ENCODE measurements at places on chromosomes 7 and 10. TPM values are rescaled to one million over a fixed set of nuclear protein-coding genes. Genes with fewer than 3 reads are reported as not detected.

DNA sequence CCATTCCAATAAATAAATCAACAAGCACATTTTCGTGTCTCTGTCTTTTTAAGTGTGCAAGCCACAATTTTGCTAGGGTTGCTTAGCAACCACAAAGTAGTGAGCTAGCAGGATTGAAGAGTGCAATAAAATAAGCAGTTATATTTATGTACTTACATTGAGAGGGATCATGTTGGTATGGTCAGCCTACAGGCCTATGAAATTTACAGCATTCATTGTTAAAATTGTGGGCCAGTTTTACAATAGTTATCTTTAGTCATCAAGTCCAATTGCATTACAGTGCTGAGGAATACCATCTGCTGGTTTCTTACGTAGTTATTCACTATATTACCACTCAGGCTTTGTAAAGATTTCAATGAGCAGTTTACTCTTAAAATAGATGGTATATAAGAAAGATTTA, 192.5 kb upstream of the POT1 start:
- H3K4me3 ChIP-seq, result no peak overlapping the region
- no peak overlapping the region for H3K27ac ChIP-seq
- H3K4me1 ChIP-seq, result no peaks in the 10 kb centered on the region
- DNase-seq, result peak; percentile 4
- no peaks in the 10 kb centered on the region for H3K36me3 ChIP-seq

- peaks cover 9% of the 10 kb centered on the region for H3K4me1 ChIP-seq
- no peaks in the 10 kb centered on the region for H3K27me3 ChIP-seq
- no peak for DNase-seq
- peaks cover 2% of the 10 kb centered on the region for H3K36me3 ChIP-seq
- no peak overlapping the region for H3K27ac ChIP-seq
Measured at GRCh38 chr10:86899132-86899531, 58.3 kb downstream of the MMRN2 start.

- H3K4me3 ChIP-seq, result no peak overlapping the region
- H3K36me3 ChIP-seq, result no peaks in the 10 kb centered on the region
- no peak overlapping the region for H3K27ac ChIP-seq
- DNase-seq, result no peak
- H3K27me3 ChIP-seq, result no peaks in the 10 kb centered on the region
Measured at GRCh38 chr10:121536310-121536913, 61.8 kb downstream of the FGFR2 start.

DNA sequence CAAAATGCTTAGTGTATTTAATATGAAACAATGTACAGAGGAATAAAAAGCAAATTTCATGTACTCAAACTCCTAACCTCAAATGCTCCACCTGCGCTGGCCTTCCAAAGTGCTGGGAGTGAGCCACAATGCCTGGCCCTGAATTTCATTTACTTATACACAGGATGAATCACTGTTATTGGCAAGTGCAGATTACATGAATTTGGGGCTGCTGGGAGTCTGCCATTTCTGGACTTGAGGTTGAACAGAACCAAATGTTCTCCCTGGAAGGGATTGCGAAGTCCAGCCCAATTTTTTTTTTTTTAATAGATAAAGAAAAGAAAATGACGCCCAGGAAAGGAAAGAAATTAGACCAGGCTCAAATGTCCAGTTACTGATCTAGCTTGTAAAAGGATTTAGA, 6.8 kb upstream of the CSTF2T start:
- DNase-seq, result no peak
- H3K4me1 ChIP-seq, result no peaks in the 10 kb centered on the region

GRCh38 chr7:11612737-11613136, 219.3 kb downstream of the THSD7A start:
- no peaks in the 10 kb centered on the region for H3K27me3 ChIP-seq
- no peaks in the 10 kb centered on the region for H3K36me3 ChIP-seq
- DNase-seq, result no peak

GRCh38 chr7:111486472-111487142, 75.7 kb downstream of the IMMP2L start:
- no peaks in the 10 kb centered on the region for H3K4me1 ChIP-seq
- H3K27ac ChIP-seq, result no peak overlapping the region
- no peaks in the 10 kb centered on the region for H3K27me3 ChIP-seq
- peak; percentile 58 for DNase-seq
- H3K36me3 ChIP-seq, result no peaks in the 10 kb centered on the region
- no peak overlapping the region for H3K4me3 ChIP-seq

SVIL gene
- 7.6 TPM for polyA plus RNA-seq

FAM24A gene
- not detected for polyA plus RNA-seq

ACTR3C gene
- polyA plus RNA-seq, result 9.6 TPM

COL13A1 gene
- polyA plus RNA-seq, result 6.6 TPM

FEZF1 gene
- not detected for polyA plus RNA-seq
